ENCODE measurements at places on chromosomes 3 and 15. TPM values are rescaled to one million over a fixed set of nuclear protein-coding genes. Genes with fewer than 3 reads are reported as not detected.

DNA sequence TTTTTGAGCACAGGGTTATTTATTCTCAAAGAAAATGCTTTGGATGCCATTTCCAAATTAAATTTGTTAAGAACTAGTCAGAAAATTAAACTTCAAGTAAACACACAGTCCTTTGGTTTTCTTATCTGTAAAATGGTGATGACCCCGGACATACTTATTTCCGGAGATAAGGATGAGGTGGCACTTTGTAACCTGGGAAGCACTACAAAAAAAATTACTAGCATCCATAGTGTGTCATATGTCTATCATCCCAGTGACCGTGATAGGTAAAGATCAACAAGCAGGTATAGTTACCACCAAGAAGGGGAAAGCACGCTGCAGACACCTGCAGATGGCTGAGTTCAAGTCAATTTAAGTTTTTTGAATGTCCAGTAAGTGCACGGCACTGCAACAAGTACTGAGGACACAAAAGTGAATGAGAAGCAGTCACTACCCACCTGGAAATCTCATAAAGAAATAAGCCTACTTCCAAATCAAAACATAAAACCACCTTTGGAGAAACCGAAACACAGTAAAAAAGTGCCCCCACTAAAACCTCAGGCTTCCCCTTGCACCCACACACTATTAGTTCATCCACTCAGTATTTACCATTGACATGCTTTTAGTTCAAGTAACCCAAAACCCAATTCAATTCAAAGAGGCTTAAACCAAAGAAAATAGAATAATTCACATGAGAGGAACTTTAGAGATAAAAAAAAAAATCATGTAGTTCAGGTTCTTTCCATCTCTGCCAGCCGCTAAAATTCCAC, 24.6 kb downstream of the SEMA5B start:
- no peaks in the 10 kb centered on the region for H3K4me1 ChIP-seq
- no peaks in the 10 kb centered on the region for H3K27me3 ChIP-seq
- no peaks in the 10 kb centered on the region for H3K36me3 ChIP-seq
- no peak overlapping the region for H3K27ac ChIP-seq

GRCh38 chr3:46564190-46565021, 1.7 kb downstream of the LRRC2 start:
- DNase-seq, result no peak
- H3K27ac ChIP-seq, result no peak overlapping the region

Gene FBXO22
- 14.9 TPM for total RNA-seq

DNA sequence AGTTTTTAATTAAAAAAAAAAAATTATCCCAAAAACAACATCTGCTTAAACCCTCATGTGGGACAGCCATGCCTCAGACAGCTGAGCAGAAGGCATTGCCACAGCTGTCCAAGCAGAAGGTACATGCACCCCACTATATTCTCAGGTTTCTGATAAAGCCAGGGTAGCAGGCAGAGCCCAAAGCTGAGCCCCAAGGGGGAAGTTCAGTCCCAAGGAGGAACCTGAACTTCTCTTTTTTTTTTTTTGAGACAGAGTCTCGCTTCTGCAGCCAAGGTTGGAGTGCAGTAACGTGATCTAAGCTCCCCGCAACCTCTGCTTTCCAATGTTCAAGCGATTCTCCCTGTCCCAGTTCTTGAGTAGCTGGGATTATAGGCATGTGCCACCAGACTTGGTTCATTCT, 33.2 kb downstream of the MKRN2 start:
- no peak overlapping the region for H3K27ac ChIP-seq
- no peak overlapping the region for H3K4me3 ChIP-seq

DNA sequence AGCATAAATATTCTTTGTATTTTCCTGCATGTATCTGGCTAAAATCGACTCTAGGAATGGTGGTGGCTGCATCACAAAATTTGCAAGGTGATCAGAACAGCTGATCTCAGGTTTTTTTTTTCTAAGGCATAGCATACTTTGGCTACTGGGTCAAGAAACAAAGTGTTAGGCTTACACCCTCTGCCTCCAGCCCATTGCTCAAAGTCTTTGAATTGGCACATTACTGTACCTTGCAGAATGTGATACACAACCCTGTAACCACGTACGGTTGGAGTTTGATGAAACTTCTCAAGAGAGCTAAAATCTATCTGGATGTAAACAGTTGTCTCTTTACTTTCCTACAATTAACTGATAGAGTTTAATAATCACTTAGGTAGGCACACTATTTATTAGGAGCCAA, 188.1 kb downstream of the THRB start:
- no peak overlapping the region for H3K27ac ChIP-seq
- no peaks in the 10 kb centered on the region for H3K36me3 ChIP-seq
- no peak overlapping the region for H3K4me3 ChIP-seq
- no peaks in the 10 kb centered on the region for H3K27me3 ChIP-seq
- peaks cover 15% of the 10 kb centered on the region for H3K4me1 ChIP-seq
- DNase-seq, result no peak

DNA sequence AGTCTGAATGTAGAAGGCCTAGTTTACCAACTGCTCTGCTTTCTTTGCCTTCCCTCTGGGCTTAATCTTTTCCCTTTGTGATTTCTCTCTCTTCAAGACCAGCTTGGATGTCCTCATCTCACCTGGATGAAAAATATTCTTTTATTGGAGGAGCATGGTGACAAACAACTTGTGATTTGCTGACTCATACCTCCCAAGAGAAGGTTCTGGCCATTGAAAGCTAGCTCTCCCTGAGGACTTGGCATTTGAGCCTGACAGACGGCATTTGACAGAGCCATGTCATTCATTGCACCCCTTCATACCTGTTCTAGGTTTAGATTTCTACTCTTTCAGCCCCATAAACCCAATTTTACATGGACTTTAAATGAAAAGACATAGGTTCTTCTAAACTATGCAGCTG, 33.3 kb downstream of the ATG7 start:
- no peaks in the 10 kb centered on the region for H3K27me3 ChIP-seq
- no peak overlapping the region for H3K27ac ChIP-seq
- H3K36me3 ChIP-seq, result peaks cover 89% of the 10 kb centered on the region
- no peak for DNase-seq

GRCh38 chr3:122560680-122561079, 3.4 kb downstream of the PARP9 start:
- DNase-seq, result no peak
- no peaks in the 10 kb centered on the region for H3K27me3 ChIP-seq
- peaks cover 33% of the 10 kb centered on the region for H3K36me3 ChIP-seq
- no peak overlapping the region for H3K4me3 ChIP-seq
- H3K27ac ChIP-seq, result peak overlapping the region; percentile 36
- peaks cover 19% of the 10 kb centered on the region for H3K4me1 ChIP-seq

GRCh38 chr3:52973806-52974205, 72.1 kb downstream of the SFMBT1 start:
- peaks cover 3% of the 10 kb centered on the region for H3K36me3 ChIP-seq
- H3K27ac ChIP-seq, result no peak overlapping the region
- no peaks in the 10 kb centered on the region for H3K4me1 ChIP-seq

Gene GOLGA8J
- not detected for total RNA-seq

DNA sequence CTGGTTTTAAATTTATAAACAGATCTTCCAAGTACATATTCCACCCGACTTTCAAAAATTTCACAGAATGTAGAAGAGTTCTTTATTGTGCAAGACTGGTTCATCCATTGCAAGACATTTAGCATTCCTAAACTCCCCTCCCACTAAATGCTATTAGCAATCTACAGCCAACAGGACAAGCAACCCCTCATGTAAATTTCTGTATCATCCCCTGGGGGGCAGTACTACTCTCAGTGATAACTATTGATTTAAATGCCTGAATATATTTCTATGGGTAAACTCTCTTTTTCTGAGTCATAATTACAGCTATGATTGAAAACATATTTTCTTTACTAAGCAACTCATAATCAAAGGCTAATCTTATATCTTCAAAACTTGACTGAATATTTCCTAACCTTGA, 10.7 kb upstream of the SLC15A2 start:
- no peaks in the 10 kb centered on the region for H3K4me1 ChIP-seq
- no peak for DNase-seq
- H3K27ac ChIP-seq, result no peak overlapping the region
- H3K36me3 ChIP-seq, result no peaks in the 10 kb centered on the region
- H3K27me3 ChIP-seq, result no peaks in the 10 kb centered on the region

- H3K27ac ChIP-seq, result no peak overlapping the region
- no peaks in the 10 kb centered on the region for H3K4me1 ChIP-seq
- no peaks in the 10 kb centered on the region for H3K27me3 ChIP-seq
- H3K4me3 ChIP-seq, result no peak overlapping the region
- DNase-seq, result no peak
These were observed 97.8 kb downstream of the UACA start for GRCh38 chr15:70665599-70665998.

DNA sequence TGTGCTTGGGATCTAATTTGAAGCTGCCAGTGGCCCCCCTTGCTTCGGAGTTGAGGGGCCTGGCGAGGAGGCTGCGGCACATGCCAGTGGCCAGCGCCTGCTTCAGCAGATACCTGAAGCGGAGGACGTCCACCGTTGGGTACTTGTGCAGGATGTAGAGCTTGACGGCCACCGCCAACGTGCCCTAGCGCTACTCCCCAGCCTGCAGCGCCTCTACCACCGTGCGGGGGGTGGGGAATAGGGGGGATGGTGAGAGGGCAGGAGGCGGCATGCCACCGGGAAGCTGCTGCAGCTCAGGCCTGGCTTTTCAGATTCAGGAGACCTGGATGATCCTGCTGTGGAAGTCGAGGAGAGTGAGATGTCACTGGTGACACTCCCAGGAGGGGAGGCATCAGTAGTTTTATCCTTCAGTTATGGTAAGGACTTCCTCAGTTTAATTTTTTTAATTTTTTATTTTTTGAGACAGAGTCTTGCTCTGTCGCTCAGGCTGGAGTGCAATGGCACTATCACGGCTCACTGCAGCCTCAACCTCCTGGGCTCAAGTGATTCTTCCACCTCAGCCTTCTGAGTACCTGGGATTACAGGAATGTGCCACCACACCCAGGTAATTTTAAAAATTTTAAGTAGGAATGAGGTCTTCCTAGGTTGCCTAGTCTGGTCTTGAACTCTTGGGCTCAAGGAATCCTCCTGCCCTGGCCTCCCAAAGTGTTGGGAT, 150.6 kb upstream of the FRMD4B start:
- no peaks in the 10 kb centered on the region for H3K4me1 ChIP-seq
- H3K27ac ChIP-seq, result no peak overlapping the region
- no peaks in the 10 kb centered on the region for H3K36me3 ChIP-seq
- DNase-seq, result no peak
- peaks cover 7% of the 10 kb centered on the region for H3K27me3 ChIP-seq

Gene IGF1R
- 33.6 TPM for total RNA-seq

DNA sequence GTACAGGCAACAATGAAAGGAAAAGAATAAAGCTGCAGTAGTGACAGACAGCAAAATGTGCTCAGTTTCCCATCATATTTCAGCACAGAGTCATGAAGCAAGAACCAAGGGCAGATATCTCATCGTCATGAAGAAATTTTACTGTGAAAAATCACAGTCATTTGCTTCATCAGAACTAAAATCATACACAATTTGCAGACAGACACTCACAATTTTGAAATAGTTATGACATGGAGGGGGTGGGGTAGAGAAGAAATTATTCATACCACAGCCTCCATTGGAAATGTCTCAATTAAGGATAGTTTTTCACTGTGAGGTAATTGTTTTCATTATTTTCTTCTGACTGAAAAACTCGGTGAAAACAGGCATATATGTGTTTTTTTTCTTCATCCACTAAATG, 78.8 kb upstream of the CNTN3 start:
- DNase-seq, result no peak
- H3K4me3 ChIP-seq, result no peak overlapping the region
- no peak overlapping the region for H3K27ac ChIP-seq
- no peaks in the 10 kb centered on the region for H3K27me3 ChIP-seq
- no peaks in the 10 kb centered on the region for H3K4me1 ChIP-seq

Gene LYZL4
- total RNA-seq, result not detected

GRCh38 chr3:14305324-14305723, 97.1 kb upstream of the SLC6A6 start:
- H3K4me1 ChIP-seq, result peaks cover 15% of the 10 kb centered on the region
- H3K27ac ChIP-seq, result no peak overlapping the region
- no peaks in the 10 kb centered on the region for H3K36me3 ChIP-seq
- no peak for DNase-seq

DNA sequence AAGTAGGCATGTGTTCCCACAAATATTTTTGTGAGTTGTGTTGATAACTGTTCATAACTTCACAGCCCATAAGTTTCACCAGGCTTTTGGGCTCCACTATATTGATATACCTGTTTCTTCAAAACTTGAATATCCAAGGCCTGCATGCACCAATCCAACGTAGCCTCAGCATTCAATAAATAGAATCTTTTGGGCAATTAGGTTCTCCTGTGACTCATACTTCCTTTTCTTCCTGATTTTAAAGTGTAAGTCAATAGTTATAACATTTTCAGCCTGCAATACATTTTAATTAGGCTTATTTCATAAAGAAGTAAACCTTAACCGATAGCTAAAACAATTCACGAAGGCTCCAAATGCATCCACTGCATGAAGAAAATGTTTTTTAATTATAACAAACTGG, 97.8 kb upstream of the SPRED1 start:
- H3K4me1 ChIP-seq, result no peaks in the 10 kb centered on the region
- no peaks in the 10 kb centered on the region for H3K27me3 ChIP-seq
- no peak for DNase-seq
- H3K36me3 ChIP-seq, result no peaks in the 10 kb centered on the region
- H3K4me3 ChIP-seq, result no peak overlapping the region
- no peak overlapping the region for H3K27ac ChIP-seq

DNA sequence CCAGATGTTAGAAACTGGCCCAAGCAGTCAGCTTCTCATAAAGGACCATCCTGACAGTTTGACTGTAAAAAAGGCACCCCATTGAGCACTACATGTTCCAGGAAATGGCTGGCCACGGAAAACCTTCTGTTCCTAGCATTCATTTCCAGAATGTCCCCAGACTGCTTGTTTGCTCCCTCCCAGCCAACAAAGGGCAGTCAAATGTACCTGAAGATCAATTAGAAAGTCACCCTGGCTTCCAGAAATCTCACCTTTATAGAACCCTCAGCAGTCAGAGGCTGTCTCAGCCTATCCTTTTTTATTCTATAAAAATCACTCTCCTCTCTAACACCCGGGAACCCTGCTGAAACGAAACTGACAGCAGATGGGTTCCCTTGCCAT, 784 bp upstream of the SAMMSON start:
- peak overlapping the region; percentile 72 for H3K27ac ChIP-seq
- no peak for DNase-seq
- H3K4me1 ChIP-seq, result peaks cover 12% of the 10 kb centered on the region
- no peaks in the 10 kb centered on the region for H3K36me3 ChIP-seq

DNA sequence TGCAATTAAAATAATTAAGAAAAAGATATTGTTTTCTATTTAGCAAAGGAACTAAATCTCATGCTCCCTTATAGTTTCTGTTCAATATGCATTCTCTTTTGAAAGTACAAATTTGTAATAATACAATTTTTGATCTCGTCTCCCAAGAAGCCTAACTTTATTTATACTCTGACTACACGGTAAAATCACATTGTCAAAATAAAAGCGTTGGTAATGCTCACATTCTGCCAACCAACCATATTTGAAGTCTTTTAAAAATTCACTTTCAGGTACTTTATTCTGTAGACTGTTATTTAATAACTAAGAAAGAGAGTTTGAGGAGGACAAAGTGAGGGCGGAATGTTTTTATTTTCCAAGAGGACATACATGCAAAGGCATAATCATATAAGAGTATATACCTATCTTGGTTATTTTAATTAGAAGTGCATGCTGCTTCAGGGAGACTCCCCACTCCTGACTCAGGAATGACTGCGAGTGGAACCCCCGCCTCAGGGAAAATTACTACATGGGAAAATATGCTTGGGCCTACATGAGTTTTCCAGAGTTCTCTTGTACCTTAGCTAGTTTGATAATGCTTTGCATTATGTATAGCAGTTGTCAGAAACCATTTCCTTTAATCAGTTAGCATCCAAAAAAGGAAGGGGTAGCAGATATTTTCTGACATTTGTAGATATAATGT, 19.3 kb downstream of the MBNL1 start:
- peaks cover 82% of the 10 kb centered on the region for H3K4me1 ChIP-seq
- H3K27ac ChIP-seq, result peak overlapping the region; percentile 4
- H3K4me3 ChIP-seq, result no peak overlapping the region
